T-cell (primary cell): ENCODE measurements at places on chromosomes 6 and 20. TPM values are rescaled to one million over a fixed set of nuclear protein-coding genes. Genes with fewer than 3 reads are reported as not detected.

GRCh38 chr6:36334832-36335459 lies 1.7 kb downstream of the BNIP5 start:
- no peak overlapping the region for H3K27ac ChIP-seq
- no peaks in the 10 kb centered on the region for H3K36me3 ChIP-seq
- peaks cover 7% of the 10 kb centered on the region for H3K27me3 ChIP-seq
- peaks cover 3% of the 10 kb centered on the region for H3K4me1 ChIP-seq

DNA sequence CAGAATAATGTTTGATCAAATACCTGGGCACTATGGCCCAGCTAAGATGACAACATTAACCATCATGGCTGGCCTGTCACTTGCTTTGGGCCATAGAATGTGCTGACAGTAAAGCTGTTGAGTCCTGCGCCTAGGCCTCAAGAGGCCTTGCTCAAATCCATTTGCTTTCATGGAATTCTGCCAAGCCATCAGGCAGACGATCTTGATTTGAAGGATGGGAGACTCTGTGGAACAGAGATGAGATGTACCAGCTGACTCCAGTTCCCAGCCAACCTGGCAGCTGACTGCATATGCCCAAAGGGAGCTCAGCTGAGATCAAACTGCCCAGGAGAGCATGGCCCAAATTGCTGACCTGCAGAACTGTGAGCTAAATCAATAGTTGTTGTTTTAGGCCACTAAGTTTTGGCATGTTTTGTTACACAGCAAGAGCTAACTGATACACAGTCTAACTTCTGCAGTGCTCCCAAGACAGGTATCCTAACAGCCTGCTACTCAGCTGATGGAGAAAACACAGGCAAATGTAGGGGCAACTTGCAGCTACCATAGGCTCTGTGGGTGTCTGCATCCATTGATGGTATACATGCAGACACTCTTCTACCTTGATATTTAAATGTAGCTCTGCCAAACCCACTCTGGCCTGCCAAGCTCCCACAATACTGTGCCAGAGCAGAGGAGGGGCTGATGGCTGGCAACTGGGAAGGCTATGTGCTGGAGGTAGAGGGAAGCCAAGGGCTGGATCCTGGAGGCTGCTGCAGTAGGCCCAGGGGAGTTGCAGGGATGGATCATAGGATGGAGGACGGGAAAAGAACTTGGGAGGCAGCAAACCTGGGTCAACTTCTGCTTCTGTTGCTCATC lies 55.2 kb upstream of the RNF24 start:
- H3K27me3 ChIP-seq, result no peaks in the 10 kb centered on the region
- H3K4me3 ChIP-seq, result no peak overlapping the region
- DNase-seq, result no peak
- no peaks in the 10 kb centered on the region for H3K36me3 ChIP-seq
- no peak overlapping the region for H3K27ac ChIP-seq

GRCh38 chr6:121686611-121687023 lies 251.2 kb downstream of the GJA1 start:
- H3K27ac ChIP-seq, result no peak overlapping the region
- H3K4me3 ChIP-seq, result no peak overlapping the region
- DNase-seq, result no peak
- H3K36me3 ChIP-seq, result no peaks in the 10 kb centered on the region
- no peaks in the 10 kb centered on the region for H3K4me1 ChIP-seq

CENPW gene
- 1.4 TPM for total RNA-seq

C4B gene
- total RNA-seq, result 7.7 TPM

PSORS1C2 gene
- not detected for total RNA-seq

ADAT2 gene
- total RNA-seq, result 20.5 TPM

GRCh38 chr6:92887871-92888270 lies 531.5 kb downstream of the EPHA7 start:
- H3K36me3 ChIP-seq, result no peaks in the 10 kb centered on the region
- no peak overlapping the region for H3K27ac ChIP-seq
- DNase-seq, result no peak
- no peaks in the 10 kb centered on the region for H3K4me1 ChIP-seq
- H3K4me3 ChIP-seq, result no peak overlapping the region

DNA sequence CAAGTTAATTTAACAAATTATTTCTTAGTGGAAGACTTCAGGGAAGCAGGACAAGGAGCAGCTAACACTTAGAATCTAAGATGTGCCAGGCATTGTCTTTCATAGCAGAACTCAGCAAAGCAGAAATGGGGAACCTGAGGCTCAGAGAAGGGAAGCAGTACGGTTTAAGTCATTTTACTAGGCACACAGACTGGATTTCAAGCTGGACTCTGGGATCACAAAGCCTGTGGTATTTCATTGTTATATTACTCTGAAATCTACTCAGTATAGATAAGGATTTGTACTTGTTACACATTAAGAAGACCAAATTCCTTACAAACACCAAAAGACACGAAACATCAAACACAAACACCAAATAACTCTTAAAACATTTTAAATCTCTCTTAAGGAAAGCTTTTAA lies 199.6 kb downstream of the ISM1 start:
- no peaks in the 10 kb centered on the region for H3K4me1 ChIP-seq
- H3K36me3 ChIP-seq, result no peaks in the 10 kb centered on the region
- H3K4me3 ChIP-seq, result no peak overlapping the region
- no peak overlapping the region for H3K27ac ChIP-seq
- no peak for DNase-seq

- H3K36me3 ChIP-seq, result no peaks in the 10 kb centered on the region
- peaks cover 41% of the 10 kb centered on the region for H3K27me3 ChIP-seq
- H3K4me3 ChIP-seq, result no peak overlapping the region
- no peak overlapping the region for H3K27ac ChIP-seq
- DNase-seq, result no peak
These were observed 55.3 kb downstream of the ERMARD start for GRCh38 chr6:169806701-169807100.

DNA sequence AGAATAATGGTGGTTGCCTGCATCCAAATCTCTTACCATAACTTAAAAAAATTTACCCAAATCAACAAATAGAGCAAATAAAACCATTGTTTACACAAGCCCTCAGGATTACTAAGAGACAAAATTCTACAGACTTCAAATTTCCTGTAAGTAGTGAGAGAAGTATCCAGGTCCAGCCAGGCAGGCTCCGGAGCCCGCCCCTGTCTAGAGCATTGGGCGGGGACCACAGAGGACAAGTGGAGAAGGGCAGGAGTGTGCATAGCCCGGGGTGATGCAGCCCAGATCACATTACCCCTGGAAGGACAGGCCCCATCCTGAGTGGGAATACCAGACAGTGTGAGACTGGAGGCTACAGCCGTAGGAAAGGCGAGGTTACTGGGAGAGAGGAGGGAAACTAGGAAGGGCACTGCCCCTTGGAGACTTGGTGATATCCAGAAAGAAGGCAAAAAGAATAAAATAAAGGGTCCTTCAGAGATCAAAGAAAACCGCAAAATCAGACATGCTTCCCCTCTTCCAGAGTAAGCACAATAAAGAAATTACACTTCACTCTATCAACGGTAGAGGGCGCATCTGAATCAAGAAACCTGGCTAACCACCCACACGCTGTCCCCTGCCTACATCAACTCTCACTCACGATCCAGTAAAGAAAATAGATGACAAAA lies 26.6 kb downstream of the RIN2 start:
- H3K27me3 ChIP-seq, result peaks cover 3% of the 10 kb centered on the region
- no peaks in the 10 kb centered on the region for H3K4me1 ChIP-seq
- no peak overlapping the region for H3K4me3 ChIP-seq
- no peak overlapping the region for H3K27ac ChIP-seq
- DNase-seq, result no peak
- no peaks in the 10 kb centered on the region for H3K36me3 ChIP-seq

DNA sequence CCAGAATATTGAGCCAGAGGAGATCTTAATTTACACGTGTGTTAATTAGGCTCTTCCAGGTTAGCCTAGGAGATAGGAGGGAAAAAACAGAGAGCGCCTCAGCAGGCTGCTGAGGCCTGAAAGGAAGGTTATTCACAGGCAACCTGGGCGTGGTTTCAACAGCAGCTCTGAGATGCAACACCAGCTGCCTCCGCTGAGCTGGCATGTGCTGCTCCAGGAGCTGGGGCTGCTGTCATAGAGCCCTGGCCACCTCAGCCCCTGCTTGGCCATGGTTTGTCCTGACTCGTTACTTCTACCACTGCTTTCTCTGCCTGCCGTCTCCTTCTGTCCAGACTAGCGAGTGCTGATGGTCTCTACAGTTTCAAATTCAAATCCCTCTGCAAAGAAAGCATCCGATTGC lies 32.4 kb upstream of the RPP40 start:
- H3K4me3 ChIP-seq, result no peak overlapping the region
- H3K27me3 ChIP-seq, result peaks cover 2% of the 10 kb centered on the region
- no peak overlapping the region for H3K27ac ChIP-seq
- H3K4me1 ChIP-seq, result no peaks in the 10 kb centered on the region
- H3K36me3 ChIP-seq, result no peaks in the 10 kb centered on the region

SASH1 gene
- 5.5 TPM for total RNA-seq

COL11A2 gene
- total RNA-seq, result 2.7 TPM

- H3K36me3 ChIP-seq, result no peaks in the 10 kb centered on the region
- no peak overlapping the region for H3K4me3 ChIP-seq
- H3K4me1 ChIP-seq, result peaks cover 25% of the 10 kb centered on the region
- H3K27ac ChIP-seq, result no peak overlapping the region
These were observed 12.9 kb upstream of the MCM3 start for GRCh38 chr6:52297433-52297832.

GPR6 gene
- total RNA-seq, result not detected

C6orf163 gene
- total RNA-seq, result 2.6 TPM

- H3K4me1 ChIP-seq, result no peaks in the 10 kb centered on the region
- peaks cover 2% of the 10 kb centered on the region for H3K27me3 ChIP-seq
- no peak overlapping the region for H3K4me3 ChIP-seq
- DNase-seq, result no peak
These were observed 351.6 kb downstream of the THBS2 start for GRCh38 chr6:168902075-168902474.

GRCh38 chr20:21396599-21397340 lies 556 bp downstream of the NKX2-4 start:
- H3K27ac ChIP-seq, result no peak overlapping the region
- peaks cover 19% of the 10 kb centered on the region for H3K4me1 ChIP-seq
- no peak for DNase-seq
- H3K27me3 ChIP-seq, result peaks cover 27% of the 10 kb centered on the region
- H3K36me3 ChIP-seq, result no peaks in the 10 kb centered on the region

HDGFL1 gene
- not detected for total RNA-seq

DNA sequence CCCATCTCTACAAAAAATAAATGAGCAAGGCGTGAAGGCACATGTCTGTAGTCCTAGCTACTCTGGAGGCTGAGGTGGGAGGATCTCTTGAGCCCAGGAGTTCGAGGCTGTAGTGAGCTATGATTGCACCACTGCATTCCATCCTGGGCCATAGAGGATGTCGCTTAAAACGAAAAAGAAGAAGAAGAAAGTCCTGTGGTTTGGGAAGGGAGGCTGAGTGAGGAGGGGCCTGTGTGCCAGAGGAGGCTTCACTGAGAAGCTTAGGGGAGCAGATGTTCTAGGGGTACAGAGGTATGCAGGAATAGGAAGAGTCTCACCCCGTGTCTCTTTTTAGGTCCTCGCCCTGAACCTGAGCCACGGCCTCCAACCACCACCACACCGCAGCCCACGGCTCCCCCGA lies 4.2 kb downstream of the MMP9 start:
- no peak for DNase-seq
- no peaks in the 10 kb centered on the region for H3K36me3 ChIP-seq
- peaks cover 3% of the 10 kb centered on the region for H3K27me3 ChIP-seq
- H3K4me3 ChIP-seq, result no peak overlapping the region
- peaks cover 12% of the 10 kb centered on the region for H3K4me1 ChIP-seq

COL20A1 gene
- total RNA-seq, result 0.23 TPM

- no peak overlapping the region for H3K27ac ChIP-seq
- no peak for DNase-seq
- H3K4me3 ChIP-seq, result no peak overlapping the region
These were observed 137.0 kb downstream of the MTHFD1L start for GRCh38 chr6:151002491-151002935.

DNA sequence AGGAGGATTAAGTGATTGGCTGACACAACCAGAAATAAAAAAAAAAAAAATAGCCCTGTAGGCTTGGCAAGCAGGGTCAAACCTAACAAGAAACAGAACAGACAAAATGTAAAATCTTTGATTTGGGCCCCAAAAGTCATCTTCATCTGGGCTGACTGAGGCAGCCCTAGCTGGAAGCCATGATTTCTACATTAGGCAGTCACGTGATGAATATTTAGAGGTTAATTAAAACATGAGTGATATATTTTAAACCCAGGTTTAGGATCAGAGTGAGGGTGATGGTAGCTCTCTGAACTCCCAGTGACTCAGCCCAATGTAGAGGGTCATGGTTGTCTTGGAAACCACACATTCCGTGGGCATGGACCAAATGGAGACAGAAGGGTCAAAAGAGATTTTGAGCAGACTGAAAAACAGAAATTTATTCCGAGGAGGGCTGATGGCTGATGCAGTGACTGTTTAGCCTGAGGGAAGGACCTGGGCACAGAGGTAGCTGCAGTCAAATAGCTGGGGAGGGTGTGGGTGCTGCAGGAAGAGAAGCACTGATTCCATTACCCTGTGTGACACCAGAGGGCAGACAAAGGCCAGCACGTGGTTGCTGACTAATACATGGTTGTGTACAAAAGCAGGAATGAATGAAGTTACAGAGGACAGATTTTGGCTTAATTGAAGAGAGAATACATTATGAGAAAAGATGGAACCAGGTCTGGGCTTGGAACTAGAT lies 573.1 kb upstream of the CHD6 start:
- H3K4me3 ChIP-seq, result no peak overlapping the region
- no peak for DNase-seq
- H3K4me1 ChIP-seq, result no peaks in the 10 kb centered on the region
- no peaks in the 10 kb centered on the region for H3K27me3 ChIP-seq
- no peak overlapping the region for H3K27ac ChIP-seq

- no peak overlapping the region for H3K27ac ChIP-seq
- H3K36me3 ChIP-seq, result no peaks in the 10 kb centered on the region
- no peaks in the 10 kb centered on the region for H3K27me3 ChIP-seq
- H3K4me1 ChIP-seq, result no peaks in the 10 kb centered on the region
- no peak for DNase-seq
These were observed 357.2 kb downstream of the CENPW start for GRCh38 chr6:126696921-126697693.

GRCh38 chr6:129966125-129966524 lies 52.3 kb upstream of the L3MBTL3 start:
- H3K4me1 ChIP-seq, result no peaks in the 10 kb centered on the region
- no peak overlapping the region for H3K4me3 ChIP-seq
- DNase-seq, result no peak
- H3K27me3 ChIP-seq, result no peaks in the 10 kb centered on the region
- H3K27ac ChIP-seq, result no peak overlapping the region

- H3K36me3 ChIP-seq, result no peaks in the 10 kb centered on the region
- H3K4me1 ChIP-seq, result no peaks in the 10 kb centered on the region
- H3K27ac ChIP-seq, result no peak overlapping the region
- no peak for DNase-seq
These were observed 446.8 kb downstream of the TFAP2B start for GRCh38 chr6:51265426-51265825.

TRAPPC3L gene
- total RNA-seq, result not detected

GRCh38 chr20:46331611-46332361 lies 23.5 kb upstream of the CDH22 start:
- no peak overlapping the region for H3K27ac ChIP-seq
- no peaks in the 10 kb centered on the region for H3K4me1 ChIP-seq
- DNase-seq, result no peak
- H3K4me3 ChIP-seq, result no peak overlapping the region
- H3K27me3 ChIP-seq, result peaks cover 4% of the 10 kb centered on the region

EPM2A gene
- 10.7 TPM for total RNA-seq

- H3K27ac ChIP-seq, result no peak overlapping the region
- peaks cover 2% of the 10 kb centered on the region for H3K4me1 ChIP-seq
- H3K27me3 ChIP-seq, result no peaks in the 10 kb centered on the region
- H3K36me3 ChIP-seq, result peaks cover 3% of the 10 kb centered on the region
These were observed 18.4 kb downstream of the NUDT3 start for GRCh38 chr6:34374069-34374468.

GRCh38 chr6:49264496-49264895 lies 198.6 kb downstream of the MMUT start:
- H3K36me3 ChIP-seq, result no peaks in the 10 kb centered on the region
- H3K27ac ChIP-seq, result no peak overlapping the region
- no peak overlapping the region for H3K4me3 ChIP-seq
- H3K27me3 ChIP-seq, result no peaks in the 10 kb centered on the region

SLC2A4RG gene
- 110 TPM for total RNA-seq
